ENCODE measurements at places on chromosomes 1 and 21.
A peak's percentile ranks its signal among the peaks of the same experiment; 100 is the strongest.

- DNase-seq, result no peak
Measured at GRCh38 chr1:197143276-197143675, 3.2 kb downstream of the ASPM start.

DNA sequence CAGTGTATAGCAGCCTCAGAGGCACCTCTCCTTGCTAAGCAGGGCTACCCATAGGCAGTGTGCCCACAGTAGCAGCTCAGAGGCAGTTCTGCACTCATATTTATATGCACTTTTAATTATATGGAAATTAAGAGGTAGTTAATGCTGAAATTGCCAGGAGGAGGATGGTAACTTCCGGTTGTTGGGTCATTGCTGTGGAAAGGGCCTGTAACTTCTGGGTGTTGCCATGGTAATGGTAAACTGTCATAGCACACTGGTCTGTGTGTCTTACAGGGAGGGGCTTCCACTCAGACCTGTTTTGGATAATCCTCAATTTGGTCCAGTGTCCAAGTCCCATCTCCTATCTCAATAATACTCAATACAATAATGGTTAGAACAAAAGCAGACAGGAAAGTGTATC, 7.6 kb downstream of the CFH start:
- DNase-seq, result no peak

DNA sequence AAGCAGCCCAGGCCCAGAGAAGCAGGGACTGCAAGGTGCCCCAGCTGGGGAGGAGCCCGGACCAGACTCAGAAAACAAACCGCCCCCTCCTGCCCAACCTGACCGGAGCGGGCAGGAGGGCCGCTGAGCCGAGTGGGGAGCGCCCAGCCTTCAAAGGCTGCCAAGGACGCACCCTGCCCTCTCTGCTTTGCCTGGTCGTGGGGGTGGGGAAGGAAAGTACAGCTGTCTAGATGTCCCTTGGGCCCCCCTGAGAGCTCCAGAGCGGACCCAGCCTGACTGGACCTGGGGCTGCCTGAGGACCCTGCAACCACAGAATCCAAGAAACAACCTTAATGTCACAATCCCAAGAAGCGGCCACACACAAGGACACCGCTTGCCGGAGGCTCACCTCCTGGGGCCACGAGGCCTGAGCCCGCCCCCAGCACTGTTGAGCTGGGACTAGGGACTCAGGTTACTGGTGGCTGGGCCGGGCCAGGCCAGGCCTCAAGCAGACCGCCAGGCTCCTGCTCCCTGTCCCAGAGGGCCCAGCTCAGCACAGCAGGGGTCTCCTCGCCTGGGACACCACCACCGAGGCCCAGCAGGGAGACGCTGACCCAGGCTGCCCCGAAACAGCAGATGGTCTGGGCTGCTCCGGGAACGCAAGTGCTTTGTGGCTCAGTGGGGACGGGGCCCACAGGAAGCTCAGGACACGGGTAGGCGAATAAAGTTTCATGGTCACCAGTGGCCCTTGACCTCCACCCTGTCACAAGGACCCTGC, 1.4 kb downstream of the DVL1 start:
- DNase-seq, result peak; percentile 54

DNA sequence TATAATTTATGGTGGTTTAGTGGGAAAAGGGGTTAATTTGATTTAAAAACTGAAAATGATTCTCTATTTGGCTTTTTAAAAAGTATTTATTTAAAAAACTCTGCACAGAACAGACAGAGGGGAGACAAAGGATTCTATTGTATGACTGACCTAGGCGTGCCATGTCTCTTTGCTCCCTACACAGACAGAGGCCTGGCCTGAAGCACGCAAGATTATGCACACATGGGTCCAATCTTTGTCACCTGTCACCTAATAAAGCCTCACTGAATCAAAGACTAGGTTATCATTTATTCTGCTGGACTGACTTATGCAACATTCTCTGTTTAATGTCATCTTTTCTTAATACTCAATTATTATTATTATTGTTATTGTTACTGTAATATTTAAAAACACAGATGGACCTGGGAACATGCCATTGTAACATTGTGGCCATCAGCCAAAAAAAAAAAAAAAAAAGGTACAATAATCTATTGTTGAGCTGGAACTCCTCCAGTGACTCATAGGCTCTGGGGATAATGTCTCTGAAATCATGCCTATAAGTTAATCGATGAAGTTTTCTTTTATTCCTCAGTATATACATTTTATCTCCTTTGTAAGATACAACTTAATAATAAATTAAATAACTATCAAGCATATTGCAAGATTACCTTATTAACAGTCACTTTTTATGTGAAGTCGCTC, 112.1 kb downstream of the RUNX1 start:
- DNase-seq, result peak; percentile 37

DNA sequence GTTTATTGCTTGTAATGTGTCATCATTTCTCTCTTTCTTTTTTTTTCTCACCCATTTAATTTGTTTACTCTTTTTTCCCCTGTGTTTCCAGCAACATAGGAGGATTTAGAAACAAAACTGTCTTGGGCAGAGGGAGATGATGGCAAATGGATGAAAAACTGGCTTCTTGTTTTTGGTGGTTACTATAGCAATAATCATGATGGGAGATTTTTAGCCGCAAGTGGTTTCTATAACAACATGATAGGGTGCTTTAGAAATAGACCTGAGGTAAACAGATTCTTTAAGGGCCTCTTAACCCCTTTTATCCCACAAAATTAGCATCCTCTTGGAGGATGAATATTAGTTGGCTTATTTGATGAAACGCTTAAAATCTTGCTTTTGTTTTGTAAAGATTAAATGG, 51.6 kb downstream of the CRB1 start:
- DNase-seq, result no peak

DNA sequence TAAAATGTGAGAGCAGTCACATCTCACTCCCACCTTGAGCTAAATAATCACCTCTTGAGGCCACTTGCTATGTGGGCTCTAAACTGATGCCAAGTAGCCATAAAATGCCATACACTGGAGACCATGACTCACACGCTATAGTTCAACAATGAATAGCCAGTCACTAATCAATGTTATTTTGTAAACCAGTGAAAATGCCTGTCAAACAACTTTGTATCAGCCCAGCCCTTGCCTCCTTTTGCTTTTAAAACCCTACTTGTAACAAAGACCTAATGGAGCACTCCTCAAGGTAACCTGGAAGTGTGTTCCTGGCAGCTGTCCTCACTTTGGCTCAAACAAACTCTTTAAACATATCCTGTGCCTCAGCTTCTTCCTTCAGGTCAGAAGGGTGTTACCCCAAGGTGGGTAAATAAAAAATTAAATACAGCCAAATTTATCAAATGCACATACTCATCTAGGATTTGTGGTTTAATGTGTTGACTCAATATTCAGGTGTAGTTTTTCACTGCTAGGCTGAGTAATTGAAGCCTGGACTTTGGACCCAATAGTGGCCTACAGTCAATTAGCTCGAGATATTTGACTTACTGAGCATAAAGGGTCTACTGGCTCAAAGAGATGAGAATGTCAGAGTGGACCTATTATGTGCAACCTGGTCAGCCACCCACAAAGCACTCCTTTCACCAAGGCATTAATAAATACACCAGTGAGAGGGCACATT, 154.3 kb downstream of the COQ8A start:
- DNase-seq, result no peak

GRCh38 chr1:21568809-21569385, 59.7 kb downstream of the ALPL start:
- no peak for DNase-seq

Data from epithelial cell of esophagus (primary cell).